Hepatic stellate cell (primary cell): ENCODE measurements at places on chromosomes 6 and 20.

GRCh38 chr6:103874575-103874974, 985.1 kb downstream of the HACE1 start:
- DNase-seq = no peak

DNA sequence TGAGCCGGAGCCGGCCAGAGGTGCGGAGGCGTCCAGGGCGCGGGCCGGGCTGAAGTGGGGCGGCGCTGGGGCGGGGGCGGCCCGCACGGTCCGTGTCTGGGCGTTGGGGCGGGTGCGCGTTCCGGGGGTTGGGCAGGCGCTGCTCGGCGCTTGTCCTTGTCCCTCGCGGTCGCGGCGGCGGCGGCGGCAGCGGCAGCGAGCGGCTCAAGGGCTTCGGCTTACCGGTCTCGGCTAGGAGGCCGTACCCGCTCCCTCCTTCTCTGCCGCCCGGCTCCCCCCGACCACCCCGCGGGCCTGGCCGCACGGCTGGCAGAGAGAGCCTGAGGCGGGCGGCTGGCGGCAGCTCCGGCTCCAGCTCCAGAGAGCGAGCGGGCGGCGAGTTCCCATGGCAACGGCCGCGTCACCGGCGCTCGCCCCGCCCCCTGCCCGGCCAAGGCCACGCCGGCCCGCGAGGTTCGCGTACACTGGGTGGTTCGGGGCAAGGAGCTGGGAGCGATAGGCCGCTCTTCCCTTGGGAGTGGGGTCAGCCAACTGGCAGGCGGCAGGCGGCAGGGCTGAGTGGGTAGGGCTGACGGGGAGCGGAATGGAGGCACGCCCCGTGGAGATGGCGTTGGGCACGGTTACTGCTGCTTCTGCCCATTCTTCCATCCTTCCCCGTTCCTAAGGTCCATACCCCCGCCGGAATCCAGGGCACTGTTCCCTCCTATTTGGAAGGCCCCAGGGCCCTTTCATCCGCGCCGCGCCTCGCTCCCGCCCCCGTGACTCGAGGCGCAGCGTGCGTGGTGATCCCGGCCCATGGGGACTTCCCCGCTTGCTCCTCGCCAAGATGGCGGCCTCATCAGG, at the start of gene LRRC73:
LRRC73 (minus strand) TSS at position 363 of the 843 bp plus-strand sequence. CDS start 561 bp downstream, outside the sequence.
- DNase-seq = peak; percentile 86

DNA sequence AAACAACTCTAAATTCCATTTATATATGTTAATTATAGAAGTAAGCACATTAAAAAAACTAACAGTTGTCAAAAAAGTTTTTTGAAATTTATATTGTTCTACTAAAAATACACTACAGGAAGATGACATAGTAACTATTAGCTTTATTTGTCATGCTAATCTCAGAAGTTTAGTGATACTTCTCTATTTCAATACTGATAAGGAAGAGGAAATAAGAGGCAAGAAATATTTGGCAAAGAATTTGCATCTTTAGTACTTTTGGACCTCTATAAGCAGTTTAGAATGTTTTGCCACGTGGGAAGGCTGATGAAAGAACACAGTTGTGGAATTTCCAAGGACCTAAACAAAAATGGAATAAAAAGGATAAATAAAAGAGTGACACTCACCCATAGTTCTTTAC, 12.6 kb downstream of the IFNGR1 start:
- DNase-seq = no peak

DNA sequence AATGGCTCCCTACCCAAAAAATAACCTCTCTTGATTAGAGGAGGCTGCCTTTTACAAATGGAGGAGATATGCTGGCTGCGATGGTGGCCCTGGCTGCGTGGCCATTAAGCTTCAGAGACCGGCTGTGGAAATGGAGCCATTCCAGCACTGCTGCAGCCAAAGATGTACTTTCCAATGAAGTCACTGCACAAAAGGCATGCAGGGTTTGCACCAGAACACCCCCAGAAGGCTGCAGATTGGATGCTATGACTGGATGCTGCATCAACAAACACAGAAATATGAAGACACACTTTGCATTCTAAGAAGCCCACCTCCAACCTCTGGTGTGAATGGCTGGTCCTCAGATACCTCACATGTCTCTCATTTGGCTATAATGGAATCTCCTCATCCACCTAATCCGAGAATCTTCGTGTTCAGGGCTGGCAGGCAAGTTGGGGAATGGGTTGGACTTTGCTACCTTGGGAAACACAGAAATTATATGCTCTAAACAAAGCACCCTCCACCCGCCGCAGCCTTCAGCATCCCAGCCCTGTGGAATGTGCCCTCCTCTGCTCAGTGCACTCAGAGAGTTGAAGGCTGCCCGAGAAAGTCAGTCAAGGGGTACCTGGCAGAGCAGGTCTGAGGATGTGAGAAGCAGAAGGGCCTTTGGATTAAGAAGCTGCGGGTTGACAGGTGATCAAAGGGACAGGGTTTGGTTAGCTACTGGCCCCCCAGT, 35.3 kb downstream of the APCDD1L start:
- DNase-seq = no peak

DNA sequence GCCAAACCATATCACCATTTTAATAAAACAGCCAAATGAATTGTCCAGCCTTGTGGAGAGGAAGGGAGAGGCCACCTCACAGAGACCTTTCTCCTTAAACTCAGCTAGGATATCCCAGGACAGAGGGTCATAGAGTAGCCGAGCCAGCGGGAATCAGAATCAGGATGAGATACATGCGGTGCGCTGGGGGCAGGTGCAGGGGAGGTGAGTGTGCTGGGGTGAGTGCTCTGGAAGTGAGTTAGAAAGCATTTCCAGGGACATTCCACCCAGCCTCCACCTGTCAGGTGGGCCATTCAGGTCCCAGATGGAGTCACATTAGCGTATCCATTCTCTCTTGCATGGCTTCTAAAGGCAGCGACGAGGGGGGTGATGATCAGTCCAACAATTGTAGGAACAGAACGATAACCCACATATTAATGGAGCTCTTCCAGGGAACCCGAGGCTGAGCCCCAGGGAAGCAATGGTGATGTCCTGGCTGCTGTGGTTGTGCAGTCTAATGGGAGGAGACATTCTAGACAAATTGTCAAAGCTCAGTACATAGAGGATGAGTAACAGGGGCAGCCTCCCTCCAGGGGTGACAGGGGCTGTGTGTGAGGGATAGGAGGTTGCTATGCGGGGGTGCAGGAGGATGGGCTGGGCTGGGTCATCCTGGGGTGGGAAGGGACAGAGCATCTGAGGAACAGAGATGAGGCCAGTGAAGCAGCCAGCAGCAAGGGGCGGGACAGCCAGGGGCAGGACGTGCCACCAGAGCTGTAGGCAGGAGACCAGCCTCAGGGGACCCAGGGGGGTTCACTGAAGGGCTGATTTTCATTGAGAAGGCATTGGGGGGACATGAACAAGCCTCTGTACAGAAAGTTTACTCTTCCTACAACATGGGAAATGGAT, 88.7 kb upstream of the FRMD1 start:
- DNase-seq = no peak

DNA sequence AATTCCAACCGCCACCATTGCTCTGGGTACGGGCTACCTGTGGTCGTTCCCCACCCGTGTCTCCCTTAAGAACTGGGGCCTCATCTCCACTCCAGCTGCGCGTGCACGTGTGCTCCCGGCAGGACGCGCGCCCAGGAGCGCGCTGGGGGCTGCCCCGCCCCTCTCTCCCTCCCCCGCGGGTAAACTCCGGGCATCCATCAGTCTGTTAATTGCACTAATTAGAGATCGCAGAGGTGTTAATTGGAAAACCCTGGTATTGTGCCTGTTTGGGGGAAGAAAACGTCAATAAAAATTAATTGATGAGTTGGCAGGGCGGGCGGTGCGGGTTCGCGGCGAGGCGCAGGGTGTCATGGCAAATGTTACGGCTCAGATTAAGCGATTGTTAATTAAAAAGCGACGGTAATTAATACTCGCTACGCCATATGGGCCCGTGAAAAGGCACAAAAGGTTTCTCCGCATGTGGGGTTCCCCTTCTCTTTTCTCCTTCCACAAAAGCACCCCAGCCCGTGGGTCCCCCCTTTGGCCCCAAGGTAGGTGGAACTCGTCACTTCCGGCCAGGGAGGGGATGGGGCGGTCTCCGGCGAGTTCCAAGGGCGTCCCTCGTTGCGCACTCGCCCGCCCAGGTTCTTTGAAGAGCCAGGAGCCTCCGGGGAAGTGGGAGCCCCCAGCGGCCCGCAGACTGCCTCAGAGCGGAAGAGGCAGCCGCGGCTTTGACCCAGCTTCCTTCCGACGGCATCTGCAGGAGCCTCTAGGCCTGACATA, 14.4 kb downstream of the FOXP4 start:
- no peak for DNase-seq

GRCh38 chr6:26577720-26578072, 19.1 kb upstream of the ABT1 start:
- no peak for DNase-seq

DNA sequence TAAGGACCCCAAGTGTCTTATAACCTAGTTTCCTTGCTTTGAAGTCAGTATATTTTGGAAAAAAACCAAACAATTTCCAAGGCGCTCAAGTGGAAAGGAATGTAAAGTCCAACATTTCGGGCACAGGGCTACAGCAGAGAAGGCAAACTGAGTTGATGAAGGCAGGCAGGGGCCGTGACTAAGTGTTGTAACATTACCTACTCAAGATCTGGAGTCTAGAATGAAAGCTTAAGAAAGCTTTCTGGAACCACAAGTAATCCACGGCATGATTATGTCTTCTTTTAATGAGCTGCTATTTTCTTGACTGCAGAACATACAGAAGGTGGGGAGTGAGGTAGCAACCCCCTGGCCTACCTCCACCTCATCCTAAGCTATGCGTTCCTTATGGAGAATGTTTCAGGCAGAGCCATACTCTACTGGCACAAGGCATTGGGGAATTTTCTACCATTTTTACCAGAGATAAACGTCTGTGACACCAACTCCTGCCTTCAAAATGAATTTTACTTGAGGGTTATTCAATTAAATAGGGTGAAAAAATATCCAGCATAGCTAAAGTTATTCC, 4.3 kb downstream of the PPP1R10 start:
- no peak for DNase-seq

GRCh38 chr6:80357674-80358073, 251.2 kb downstream of the BCKDHB start:
- no peak for DNase-seq

DNA sequence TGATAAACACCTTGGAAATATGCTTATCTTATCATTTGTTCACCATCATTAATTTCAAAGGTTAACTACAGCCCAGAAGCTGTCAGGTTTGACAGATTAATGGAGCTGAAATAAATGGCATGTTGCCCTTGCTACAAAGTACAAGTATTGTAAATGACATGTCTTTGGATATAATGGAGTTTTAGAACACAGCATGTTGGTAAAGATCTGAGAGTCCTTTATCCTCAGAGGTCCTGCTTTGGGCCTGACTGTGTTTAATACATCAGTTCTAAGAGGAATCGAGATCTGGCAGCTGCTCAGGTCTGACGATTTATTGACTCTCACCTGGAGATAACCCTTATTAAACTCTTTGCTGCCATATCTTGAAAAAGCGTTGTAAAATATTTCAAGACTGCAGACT, 222.7 kb upstream of the OPRM1 start:
- no peak for DNase-seq

GRCh38 chr6:51411496-51412125, 592.9 kb downstream of the TFAP2B start:
- no peak for DNase-seq

- no peak for DNase-seq
Observed at GRCh38 chr20:58807801-58808200, 42.9 kb downstream of the GNAS-AS1 start.

GRCh38 chr6:130189531-130190397, 33.0 kb downstream of the SAMD3 start:
- DNase-seq = no peak

DNA sequence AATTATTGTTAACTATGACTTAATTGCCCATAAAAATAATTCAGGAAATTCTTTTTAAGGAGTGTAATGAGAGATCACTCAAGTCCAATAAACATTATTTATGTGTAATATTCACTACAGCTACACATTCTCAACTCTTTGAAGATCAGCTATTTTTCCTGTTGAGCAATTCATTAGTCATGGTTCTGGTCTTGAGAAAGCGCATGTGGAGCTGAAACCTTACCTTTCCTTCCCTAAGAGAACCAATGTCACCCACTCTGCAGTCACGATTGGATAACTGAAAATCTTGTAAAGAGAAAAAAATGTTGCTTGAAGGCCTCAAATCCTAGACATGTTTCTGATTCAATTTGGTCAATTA, 736.9 kb upstream of the MARCKS start:
- DNase-seq = peak; percentile 14

GRCh38 chr6:125957845-125958244, 1.3 kb downstream of the HINT3 start:
- DNase-seq = peak; percentile 31

GRCh38 chr20:51022803-51023616, at the start of gene KCNG1:
Gene KCNG1, minus strand, starts transcription at chr20:51023107. Its CDS starts 12,769 bp downstream, at chr20:51010338.
- peak; percentile 91 for DNase-seq

DNA sequence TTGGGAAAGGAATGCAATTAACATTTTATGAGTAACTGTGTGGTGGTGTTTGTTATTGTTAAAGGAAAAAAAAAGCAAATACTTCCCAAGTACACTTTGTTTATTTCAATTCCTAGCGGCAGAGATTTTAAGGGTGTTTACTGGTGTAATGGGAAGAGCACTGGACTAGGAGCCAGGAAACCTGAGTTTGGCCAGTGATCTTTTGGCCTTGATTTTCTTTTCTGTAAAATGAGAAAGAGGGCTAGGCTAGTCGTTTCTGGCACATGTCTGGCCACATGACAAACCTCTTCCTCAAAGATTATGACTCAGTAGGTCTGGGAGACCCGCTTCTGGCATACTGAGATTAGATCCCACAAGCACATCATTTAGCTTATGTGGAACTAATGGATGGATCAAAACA, 428.1 kb upstream of the NOX3 start:
- no peak for DNase-seq

GRCh38 chr6:40916845-40917244, 122.2 kb downstream of the UNC5CL start:
- no peak for DNase-seq

- DNase-seq = no peak
Observed at GRCh38 chr6:37175332-37176267, 5.6 kb downstream of the PIM1 start.

DNA sequence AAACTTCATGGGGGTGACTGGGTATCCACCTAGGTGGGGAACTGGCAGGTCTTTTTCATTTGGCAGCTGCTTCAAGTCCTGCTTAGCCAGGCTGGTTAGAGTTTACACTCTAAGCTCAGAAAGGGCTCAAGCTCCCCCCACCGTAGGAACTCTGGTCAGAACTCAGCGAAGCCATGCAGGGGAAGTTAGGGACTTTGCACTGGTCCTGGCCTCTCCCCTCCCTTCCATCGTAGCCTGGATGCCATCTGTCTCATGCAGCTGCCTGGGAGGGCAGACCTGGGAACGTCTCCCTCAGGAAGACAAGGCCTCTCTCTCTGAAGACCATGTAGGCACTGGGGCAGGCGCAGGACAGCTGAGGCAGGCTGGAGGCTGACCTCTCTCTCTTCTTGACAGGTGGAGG, 183.8 kb upstream of the UST start:
- DNase-seq = no peak

DNA sequence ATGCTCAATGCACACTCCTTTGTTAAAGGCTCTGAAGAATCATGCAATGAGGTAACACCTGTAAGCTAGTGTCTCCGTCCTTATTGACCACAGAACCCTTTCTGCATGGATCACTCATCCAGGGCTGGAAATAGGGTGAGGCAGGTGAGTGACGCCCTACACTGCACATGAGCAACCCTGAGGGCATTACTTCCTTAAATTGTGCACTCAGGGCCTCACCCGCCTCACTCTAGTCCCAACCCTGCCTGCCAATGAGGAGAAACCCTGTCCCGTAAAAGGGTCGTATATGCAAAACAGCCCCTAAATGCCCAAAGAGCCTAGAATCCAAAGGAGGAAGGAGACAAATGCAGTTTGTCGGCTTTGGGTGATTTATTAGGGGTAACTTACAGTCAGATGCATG, 33.6 kb upstream of the NOP56 start:
- DNase-seq = no peak

- no peak for DNase-seq
Observed at GRCh38 chr6:124536842-124537191, 425.4 kb upstream of the RNF217 start.
